Hematopoietic multipotent progenitor cell treated with erythropoietin and hydrocortisone succinate and interleukin-3 and kit ligand, for 4 days (in vitro differentiated cells): ENCODE measurements at places on chromosomes 4 and X.

DNA sequence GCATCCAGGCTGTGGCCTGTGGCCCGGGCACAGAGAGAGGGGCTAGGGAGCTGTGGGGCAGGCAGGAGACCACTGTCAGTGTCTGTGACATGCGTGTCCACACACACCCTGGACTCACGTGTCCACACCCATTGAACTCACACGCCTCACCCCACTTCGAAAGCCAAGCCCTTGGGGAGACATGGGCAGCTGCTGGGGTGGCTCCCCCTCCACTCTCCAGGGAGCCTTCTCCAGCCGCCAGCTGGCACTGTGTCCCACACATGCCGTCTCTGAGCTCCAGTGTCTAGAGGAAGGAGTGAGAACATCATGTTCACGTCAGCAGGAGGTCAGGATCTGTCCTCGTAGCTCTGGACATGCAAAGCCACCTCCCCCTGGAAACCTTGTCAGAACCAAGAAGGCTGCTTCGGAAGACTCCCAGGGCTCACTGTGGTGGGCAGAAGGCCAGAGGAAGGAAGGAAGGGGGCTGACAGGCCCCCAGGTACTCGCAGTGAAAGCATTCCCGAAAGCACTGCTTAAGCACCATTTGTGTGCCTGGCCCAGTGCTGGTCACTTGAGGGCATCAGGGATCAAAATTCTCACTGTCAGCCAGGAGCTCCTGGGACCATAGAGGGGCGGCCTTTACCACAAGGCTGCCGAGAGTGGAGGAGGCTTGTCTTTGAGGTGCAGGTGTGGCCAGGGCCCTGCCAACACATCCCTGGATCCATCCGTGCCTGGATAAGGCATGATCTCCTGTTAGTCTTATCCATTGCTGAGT, 61.4 kb downstream of the HTRA3 start:
- DNase-seq, result no peak

GRCh38 chr4:119041396-119041795, 94.2 kb upstream of the MYOZ2 start:
- no peak for DNase-seq

- no peak for DNase-seq
Measured at GRCh38 chr4:25921922-25922321, 7.9 kb downstream of the SMIM20 start.

DNA sequence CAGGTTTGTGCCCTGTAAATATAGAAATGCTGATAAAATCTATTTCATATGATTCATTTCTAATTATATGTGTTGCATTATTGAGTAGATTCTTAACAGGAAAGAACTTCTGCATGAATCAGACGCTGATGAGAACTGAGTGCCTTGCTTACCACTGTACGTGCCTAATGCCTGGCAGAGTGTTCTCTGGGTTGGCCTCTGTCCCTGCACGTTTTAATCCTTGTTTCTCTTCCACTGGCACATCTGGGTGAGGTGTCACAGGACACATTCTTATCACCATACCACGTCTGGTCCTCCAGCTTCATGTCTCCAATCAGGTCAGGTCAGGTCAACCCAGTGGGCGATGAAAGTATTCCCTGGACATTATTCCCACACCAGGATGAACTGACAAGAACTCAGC, 53.6 kb downstream of the KLF3 start:
- DNase-seq, result no peak

DNA sequence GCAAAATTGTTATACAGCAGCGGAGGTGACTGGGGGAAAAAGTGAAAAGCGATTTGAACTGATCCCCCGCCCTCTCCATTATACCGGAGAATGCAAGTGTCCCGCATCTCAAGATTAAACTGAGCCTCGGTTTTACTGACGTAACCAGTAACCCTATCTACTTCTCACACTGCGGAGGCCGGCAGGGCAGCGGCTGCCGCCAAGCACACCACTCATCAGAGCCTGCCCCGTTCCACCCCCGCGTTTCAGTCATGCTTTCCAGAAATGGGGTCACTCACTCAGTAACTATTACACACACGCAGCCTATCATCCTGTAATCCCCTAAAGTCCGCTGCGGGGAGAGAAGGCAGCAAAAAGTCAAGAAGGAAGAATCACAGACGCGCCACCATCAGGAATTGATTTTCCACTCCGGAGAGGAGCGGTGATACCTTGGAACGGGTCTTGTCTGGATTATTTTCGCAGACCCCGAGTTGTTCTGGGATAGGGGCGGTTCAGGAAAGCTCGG, 1.4 kb downstream of the RPS6KA3 start:
- DNase-seq, result peak; percentile 89

DNA sequence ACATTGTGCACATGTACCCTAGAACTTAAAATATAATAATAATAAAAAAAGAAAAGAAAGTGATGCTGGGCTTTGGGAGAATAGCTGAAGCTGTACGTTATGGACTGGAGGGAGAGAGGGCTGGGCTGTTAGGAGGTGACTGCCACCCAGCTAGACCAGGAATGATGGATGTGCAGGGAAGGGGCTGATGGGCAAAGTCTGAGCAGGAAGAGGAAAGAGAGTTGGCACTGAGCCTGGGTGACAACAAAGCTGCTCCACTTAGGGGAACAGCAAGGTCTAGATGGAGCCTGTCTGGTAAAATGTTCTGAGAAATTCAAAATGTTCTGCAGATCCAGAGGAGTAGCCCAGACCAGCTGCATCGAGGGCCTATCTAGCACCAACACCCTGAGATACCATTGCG, 32.3 kb downstream of the MED28 start:
- no peak for DNase-seq

GRCh38 chr4:29710519-29710918, 1009.6 kb upstream of the PCDH7 start:
- DNase-seq, result no peak

DNA sequence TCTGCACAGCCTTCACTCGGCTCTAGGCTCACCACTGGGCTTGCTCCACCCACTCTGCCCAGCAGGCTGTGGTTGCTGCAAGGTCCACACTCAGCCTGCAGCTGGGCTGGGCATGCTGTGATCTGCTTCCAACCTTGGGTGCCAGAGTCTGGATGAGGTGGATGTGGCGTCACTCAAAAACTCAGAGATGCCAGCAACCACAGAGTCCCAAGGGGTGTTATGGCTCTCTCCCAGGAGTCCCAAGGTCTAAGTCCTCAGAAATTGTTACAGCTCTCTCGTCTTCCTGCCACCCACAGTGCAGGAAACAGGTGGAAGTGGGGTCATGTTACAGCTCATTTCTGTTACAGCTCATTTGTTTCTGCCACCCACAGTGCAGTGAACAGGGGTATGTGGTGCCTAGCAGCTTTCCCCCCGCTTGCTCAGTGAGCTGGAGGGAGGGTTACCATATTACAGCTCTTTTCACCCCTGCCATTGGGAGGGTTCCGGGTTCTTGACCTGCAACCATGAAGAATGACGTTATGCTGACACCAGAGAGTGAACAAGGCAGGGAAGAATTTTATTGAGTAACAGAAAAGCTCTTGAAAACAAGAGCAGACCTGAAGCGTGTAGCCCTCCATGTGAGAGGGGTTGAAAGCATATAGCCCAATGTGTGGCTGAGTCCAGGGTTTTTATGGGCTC, 893.9 kb downstream of the PCDH7 start:
- DNase-seq, result no peak

GRCh38 chrX:109352066-109352588, 129.8 kb downstream of the GUCY2F start:
- DNase-seq, result no peak
